ENCODE measurements at places on chromosomes 6 and 20.

DNA sequence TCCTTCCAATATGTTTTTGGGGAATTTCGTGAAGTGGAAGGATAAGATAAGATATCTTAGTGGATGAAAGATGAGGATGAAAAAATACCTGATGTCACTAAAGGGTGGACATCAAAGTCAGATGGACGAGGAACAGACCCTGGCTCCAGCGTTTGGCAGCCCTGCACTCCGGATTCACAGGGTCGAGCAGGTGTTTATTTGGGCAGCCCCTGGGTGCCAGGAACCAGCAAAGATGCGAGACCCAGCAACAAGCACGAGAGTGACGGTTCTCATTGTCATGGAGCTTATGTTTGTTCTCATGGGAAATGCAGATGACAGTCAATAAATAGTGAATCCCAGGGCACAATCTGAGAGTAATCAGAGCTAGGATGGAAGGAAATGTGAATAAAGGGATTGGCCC, 131.1 kb downstream of the PHACTR3 start:
- no peak for DNase-seq

GRCh38 chr6:138662471-138662870, 111.1 kb upstream of the CCDC28A start:
- DNase-seq: no peak

- DNase-seq: peak; percentile 54
Observed at GRCh38 chr6:75306064-75306463, 21.5 kb upstream of the TMEM30A start.

- DNase-seq: no peak
Observed at GRCh38 chr6:132598473-132598872, 8.9 kb upstream of the TAAR5 start.

DNA sequence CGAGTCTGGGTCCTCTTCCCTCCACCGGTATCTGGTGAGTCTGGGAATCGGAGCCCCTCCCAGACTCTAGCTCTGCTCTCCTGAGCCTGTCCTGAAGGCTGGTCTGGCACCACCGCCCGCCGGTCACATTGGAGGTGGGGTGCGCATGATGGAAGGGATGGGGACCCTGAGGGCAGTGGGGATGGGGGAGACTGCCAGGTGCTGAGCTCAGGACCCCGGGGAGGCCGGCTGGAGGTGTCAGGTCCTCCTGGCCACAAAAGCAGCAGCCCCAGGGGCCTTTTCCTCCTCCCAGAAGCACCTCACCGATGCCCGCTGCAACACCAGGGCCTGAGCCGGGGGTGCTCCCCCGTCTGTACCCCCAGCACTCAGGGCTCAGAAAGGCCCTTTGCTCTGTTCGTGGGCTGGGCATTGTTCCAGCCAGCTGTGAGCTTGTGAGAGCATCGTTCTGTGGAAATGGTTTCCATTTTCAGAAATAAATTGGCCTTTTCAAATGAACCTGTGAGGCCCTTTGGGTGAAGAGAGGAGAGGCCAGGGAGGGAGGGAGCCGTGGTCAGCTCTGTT, 2.5 kb upstream of the NPBWR2 start:
- DNase-seq: no peak

GRCh38 chr20:41482647-41483552, 116.3 kb upstream of the EMILIN3 start:
- no peak for DNase-seq

GRCh38 chr6:158643836-158644230, 710 bp downstream of the DYNLT1 start:
- no peak for DNase-seq

DNA sequence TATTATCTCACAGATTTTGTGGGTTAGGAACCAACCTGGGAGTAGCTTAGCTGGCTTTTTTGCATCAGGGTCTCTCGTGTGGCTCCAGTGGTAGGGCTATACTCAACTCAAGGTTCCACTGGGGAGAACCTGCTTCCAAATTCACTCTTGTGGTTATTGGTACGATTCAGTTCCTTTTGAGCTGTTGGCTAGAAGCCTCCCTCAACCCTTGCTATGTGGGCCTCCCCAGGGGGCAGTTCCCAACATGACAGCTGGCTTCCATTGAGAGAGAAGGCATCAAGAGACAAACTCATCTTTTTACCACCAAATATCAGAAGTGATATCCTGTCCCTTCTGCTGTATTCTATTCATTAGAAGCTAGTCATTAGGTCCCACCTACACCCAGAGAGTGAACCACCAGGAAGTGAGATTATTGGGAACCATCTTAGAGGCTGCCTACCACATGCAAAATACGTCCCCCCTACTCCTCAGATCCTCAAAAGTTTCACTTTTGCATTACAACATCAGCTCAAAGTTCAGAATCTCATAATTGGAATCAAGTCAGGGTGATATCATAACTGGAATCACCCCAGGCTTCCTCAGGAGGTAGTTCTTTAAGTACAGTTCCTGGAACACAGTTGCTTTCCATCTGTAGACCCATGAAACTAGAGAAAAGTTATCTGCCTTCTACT, 30.9 kb downstream of the MKKS start:
- no peak for DNase-seq

DNA sequence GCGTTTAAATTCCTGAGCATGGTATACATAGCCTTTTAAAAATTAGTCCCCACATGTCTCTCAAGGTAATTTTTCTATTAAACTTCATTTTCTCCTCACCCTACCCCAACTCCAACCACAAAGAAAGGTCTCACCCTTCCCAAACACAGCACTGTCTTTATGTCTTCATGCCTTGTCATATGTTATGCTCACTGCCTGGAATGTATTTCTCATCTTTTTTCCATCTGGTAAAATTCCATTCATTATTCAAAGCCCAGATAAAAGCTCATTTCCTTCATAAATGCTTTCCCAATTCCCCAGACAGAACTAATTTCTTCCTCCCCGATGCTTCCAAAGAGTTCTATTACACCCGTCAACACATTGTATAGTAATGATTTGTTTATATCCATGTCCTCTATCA, 302.0 kb downstream of the ALDH8A1 start:
- no peak for DNase-seq

- DNase-seq: no peak
Observed at GRCh38 chr6:2854396-2854982, 12.8 kb upstream of the SERPINB1 start.

GRCh38 chr6:34324738-34325444, 67.6 kb downstream of the NUDT3 start:
- peak; percentile 52 for DNase-seq

GRCh38 chr6:9539231-9539755, 875.6 kb downstream of the TFAP2A start:
- no peak for DNase-seq

- no peak for DNase-seq
Observed at GRCh38 chr6:46453741-46454316, 37.4 kb downstream of the RCAN2 start.

DNA sequence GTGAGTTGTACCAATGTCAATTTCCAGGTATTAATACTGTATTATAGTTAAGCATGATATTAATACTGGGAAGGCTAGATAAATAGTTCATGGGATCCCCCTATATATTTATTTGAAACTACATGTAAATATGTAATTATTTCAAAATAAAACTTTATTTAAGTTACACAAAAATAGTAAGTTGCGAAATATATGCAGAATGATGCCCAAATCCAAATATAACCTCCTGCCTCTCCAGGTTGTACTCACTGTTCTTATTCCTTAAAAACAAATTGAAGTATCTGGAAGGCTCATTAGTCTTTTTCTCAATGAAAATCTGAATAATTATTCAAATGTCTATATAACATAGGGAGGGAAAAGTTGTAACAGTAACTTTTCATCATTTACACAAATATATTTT, 161.9 kb upstream of the DEFB112 start:
- no peak for DNase-seq

DNA sequence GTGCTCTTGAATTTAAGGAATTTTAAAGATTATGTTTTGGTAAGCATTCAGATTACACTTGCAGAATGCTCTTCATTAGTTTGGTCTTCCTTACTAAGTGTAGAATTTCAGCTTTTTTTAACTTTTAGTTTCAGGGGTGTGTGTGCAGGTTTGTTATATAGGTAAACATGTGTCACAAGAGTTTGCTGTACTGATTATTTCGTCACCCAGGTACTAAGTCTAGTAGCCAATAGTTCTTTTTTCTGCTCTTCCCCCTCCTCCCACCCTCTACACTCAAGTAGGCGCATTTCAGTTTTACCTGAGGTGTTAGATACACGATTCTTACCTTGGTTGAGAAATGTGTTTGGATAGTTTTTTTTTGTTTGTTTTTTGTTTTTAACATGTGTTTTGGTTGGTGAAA, 68.3 kb downstream of the AFG1L start:
- no peak for DNase-seq

- no peak for DNase-seq
Observed at GRCh38 chr6:31711233-31711632, 3.9 kb upstream of the LY6G6D start.

- DNase-seq: no peak
Observed at GRCh38 chr20:45592574-45593189, 13.6 kb upstream of the WFDC8 start.

- no peak for DNase-seq
Observed at GRCh38 chr6:11770546-11771466, 7.8 kb downstream of the ADTRP start.

- no peak for DNase-seq
Observed at GRCh38 chr6:15305909-15306308, 60.0 kb downstream of the JARID2 start.

DNA sequence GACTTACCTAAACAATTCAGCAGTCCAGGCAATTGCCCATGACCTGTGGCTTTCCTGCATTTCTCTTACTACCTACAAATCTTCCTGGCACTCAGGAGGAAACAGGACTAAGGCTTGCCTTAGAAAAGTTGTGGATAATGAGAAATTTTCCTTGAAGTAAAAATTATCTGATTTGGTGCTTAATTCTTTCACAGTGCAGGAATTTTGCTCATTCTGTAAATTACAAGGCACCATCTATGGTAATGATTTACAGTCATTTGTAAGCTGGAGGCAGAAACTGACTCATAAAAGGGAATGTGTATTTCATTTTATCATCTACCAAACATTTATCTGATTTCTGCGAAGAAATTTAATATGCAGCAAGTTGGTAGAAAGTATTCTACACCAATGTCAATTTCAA, 211.5 kb upstream of the FKBP1C start:
- DNase-seq: no peak

Measured in right lung (tissue), 10 donors.